ENCODE measurements at places on chromosomes 7 and 10.

- DNase-seq = no peak
These were observed 452.6 kb upstream of the ZMIZ1 start for GRCh38 chr10:78616125-78616695.

- no peak for DNase-seq
These were observed 10.2 kb downstream of the PYROXD2 start for GRCh38 chr10:98404571-98405359.

GRCh38 chr10:69107699-69108098, 16.3 kb upstream of the VPS26A start:
- DNase-seq = no peak

- no peak for DNase-seq
These were observed 3.1 kb downstream of the SMURF1 start for GRCh38 chr7:99140813-99141212.

GRCh38 chr7:142498364-142498763, 240.5 kb upstream of the PRSS58 start:
- DNase-seq = no peak

GRCh38 chr7:97166308-97166707, 48.8 kb downstream of the SDHAF3 start:
- DNase-seq = no peak

GRCh38 chr10:30742471-30742870, 112.9 kb upstream of the LYZL2 start:
- no peak for DNase-seq

DNA sequence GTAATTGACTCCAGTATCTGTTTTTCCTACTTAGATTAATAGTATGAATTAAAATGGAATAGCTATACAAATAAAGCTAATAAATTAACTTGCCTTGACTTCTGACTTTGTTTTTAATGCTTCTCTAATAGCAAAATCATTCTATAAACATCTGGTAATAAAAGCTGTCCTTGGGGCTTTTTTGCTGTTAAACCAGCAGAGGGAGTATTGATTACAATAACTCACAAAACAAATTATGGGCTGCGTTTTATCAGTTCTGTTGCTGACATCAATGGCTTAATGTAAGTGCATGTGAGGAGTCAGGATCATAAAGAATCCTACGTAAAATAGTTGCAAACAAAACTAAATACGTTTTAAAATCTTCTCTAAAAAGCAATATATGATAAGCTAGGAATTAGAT, 667.8 kb downstream of the PCDH15 start:
- no peak for DNase-seq

DNA sequence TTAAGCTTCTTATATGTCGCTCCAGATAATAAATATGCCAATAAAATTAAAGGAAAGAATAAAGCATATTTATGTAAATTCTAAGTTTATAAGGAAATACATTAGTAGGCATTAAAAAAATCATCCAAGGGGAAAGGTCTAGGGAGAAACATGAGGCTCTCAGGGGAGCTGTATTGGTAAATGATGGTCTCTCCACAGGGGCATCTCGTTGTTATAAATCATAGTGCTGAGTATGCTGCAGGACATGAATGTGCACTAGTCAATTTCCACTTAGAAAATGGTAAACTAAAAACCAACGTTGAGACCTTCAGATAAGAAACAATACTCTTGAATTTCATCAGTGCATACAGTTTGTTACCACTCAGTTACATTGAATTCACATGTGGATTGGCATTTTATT, 194.0 kb upstream of the AHR start:
- no peak for DNase-seq

DNA sequence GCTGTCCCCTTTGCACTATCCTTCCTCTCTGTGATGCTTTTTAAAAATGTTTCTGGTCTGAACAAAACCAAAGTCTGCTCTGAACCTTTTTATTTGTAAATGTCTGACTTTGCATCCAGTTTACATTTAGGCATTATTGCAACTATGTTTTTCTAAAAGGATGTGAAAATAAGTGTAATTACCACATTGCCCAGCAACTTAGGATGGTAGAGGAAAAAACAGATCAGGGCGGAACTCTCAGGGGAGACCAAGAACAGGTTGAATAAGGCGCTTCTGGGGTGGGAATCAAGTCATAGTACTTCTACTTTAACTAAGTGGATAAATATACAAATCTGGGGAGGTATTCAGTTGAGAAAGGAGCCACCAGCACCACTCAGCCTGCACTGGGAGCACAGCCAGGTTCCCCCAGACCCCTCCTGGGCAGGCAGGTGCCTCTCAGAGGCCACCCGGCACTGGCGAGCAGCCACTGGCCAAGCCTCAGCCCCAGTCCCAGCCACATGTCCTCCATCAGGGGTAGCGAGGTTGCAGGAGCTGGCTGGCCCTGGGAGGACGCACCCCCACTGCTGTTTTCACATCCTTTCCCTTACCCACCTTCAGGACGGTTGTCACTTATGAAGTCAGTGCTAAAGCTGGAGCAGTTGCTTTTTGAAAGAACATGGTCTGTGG, 11.4 kb upstream of the CSGALNACT2 start:
- DNase-seq = no peak
